ENCODE measurements at places on chromosomes 16 and 17.

DNA sequence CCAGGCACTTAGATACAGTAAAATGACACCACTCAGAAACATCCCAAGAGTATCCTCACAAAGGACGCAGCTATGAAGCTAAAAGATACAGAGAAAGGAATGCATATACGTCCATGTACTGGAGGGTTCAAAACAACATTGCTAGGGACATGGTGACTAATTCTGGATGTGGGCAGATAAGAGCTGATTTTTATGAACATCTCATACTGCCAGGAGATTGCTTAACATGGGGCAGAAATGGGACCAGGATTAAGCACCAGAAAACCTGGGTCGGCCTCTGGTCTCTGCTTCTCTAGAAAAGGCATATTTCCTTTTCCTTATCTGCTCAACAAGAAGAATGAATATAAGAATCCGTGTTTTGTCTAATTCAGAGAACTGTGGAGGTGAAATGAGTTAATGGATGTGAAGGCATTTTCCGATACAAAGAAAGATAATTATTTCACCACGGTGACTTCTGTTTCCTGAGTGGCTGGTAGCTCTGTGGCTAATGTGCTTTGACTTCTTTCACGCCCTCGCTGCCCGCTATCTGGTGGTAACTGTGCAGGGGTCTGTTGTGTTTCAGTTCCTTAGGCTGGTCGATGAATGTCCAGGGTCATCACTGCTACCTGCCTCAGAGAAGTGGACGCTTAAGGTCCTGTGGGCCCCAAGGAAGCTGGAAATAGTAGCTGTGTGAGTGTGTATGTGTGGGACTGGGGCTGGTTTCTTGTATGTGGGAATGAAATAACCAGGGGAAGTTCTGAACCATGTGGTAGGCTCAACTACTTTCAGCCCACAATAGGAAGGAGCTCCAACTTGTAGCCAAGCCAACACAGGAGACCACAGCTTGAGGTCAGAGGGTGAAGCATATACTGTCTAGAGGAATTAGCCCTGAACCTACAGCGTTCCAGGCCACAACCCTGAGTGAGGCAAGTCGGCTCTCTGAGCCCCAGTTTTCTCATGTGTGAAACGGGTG is 15.8 kb upstream of the CCL5 start:
- no peak for DNase-seq

- DNase-seq, result no peak
Measured at GRCh38 chr17:38873640-38874380, 4.0 kb downstream of the LASP1 start.

DNA sequence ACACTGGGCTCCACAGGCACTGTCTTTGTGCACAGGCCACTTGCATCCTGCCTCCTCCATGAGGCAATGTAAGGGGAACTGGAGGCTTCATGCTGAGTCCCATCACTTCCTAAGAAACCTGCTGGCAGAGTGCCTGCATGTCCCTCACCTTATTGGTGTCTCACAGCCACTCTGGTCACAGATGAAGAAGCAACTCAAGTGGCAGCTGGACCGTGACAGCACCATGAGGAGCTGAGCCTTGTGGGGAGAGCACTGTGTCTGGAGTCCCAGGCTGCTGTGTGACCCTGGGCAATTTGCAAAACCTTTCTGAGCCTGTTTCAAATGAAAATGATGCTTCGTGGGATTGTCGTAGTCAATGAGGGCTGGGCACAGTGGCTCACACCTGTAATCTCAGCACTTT is 19.5 kb downstream of the ANKRD40 start:
- no peak for DNase-seq

DNA sequence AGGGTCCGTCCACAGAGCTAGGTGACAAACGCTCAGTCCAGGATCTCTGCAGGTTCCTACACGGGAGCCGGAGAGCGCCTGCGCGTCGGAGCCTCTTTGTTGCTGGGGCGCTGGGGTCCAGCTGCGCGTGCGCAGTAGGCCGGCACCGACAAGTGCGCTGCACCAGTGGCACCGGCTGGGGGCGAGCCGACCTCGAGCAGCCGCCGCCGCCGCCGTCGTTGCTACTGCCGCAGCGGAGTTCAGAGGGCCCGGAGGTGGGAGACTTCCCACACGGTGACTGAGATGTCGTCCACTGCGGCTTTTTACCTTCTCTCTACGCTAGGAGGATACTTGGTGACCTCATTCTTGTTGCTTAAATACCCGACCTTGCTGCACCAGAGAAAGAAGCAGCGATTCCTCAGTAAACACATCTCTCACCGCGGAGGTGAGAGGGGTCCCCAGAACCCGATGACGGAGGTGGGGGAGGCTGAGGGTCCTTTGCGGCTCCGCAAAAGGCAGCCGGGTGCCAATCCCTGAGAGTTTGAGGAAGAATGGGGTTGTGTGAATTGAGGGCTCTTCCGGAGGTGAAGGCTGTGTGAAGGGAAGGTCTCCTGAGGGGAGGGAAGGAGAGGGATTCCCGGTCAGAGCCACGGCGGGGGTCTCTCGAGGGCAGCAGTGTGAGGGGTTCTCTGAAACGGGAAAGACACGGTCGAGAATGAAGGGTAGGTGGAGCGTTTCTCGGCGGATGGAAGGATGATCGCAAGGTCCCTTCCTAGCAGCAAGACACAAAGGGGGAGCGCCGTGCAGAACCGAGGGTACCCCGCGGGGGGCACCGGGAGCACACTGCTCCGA is at the start of gene GDPD1:
TSS of gene GDPD1 (plus strand) at position 184 of the 831 bp plus-strand sequence. CDS start at position 283, 99 bp downstream.
- peak; percentile 96 for DNase-seq

GRCh38 chr16:81786868-81787267 is 7.8 kb downstream of the PLCG2 start:
- no peak for DNase-seq

DNA sequence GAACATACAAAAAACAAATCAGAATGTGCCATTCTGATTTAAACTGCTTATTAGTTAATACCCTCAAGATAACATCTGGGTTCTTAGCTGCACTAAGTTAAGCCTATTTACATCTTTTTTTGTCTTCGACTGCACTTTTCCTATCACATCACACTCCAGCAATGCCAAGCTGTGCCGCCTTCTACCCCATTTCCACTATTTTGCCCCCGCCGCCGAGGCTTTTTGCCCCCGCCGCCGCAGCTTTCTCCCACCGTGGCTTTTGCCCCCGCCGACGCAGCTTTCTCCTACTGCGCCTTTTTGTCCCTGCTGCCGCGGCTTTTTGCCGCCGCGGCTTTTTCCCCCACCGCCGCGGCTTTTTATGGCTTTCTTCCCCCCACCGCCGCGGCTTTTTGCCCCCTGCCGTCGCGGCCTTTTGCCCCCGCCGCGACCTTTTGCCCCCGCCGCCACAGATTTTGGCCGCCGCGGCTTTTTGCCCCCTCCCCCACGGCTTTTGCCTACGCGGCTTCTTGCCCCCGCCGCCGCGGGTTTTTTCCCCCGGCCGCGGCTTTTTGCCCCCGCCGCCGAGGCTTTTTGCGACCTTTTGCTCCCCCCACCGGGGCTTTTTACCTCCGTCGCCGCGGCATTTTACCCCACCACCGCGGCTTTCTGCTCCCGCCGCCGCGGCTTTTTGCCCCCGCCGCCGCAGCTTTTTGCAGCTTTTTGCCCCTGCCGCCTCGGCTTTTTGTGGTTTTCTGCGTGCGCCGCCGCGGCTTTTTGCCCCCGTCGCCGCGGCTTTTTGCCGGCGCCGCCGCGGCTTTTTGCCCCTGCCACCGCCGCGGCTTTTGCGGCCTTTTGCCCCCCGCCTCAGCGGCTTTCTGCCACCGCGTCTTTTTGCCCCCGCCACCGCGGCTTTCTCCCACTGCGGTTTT is 331.4 kb upstream of the WSB1 start:
- DNase-seq, result no peak

DNA sequence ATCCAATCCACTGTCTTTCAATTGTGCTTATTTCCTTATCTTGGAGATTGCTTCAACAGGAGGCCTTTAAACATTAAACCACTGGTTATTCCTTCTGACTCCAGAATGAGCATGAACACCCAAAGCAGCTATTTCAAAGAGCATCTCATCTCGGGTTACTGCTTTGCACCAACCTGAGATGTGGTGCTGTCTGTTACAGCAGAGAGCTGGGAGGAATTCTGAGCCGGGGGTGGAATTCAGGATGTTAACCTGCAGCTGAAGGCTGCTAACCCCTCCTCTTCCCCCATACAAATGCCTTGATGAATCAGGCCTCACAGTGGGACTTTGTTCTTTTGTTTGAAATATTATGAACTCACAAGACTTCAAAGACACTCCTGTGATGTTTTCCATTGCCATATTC is 113.1 kb downstream of the SHISA9 start:
- DNase-seq, result no peak

DNA sequence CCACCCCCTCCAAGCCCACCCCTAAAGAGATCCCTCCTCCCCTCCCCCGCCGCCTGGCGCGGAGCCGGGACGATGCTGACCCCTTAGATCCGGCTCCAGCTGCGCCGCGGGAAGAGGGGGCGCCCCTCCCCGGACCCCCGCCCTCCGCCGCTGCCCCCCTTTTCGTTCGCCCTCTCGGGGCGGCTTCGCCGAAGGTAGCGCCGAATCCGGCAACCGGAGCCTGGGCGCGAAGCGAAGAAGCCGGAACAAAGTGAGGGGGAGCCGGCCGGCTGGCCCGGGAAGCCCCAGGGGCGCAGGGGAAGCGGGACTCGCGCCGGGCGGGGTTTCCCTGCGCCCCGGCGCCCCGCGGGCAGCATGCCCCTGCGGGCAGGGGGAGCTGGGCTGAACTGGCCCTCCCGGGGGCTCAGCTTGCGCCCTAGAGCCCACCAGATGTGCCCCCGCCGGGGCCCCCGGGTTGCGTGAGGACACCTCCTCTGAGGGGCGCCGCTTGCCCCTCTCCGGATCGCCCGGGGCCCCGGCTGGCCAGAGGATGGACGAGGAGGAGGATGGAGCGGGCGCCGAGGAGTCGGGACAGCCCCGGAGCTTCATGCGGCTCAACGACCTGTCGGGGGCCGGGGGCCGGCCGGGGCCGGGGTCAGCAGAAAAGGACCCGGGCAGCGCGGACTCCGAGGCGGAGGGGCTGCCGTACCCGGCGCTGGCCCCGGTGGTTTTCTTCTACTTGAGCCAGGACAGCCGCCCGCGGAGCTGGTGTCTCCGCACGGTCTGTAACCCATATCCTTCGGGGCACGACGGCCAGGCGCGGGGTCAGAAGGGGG is 623 bp downstream of the CACNA1G start:
- no peak for DNase-seq

GRCh38 chr16:28617874-28618273 is 8.0 kb upstream of the SULT1A1 start:
- DNase-seq, result no peak

- no peak for DNase-seq
Measured at GRCh38 chr17:41750862-41751261, 16.4 kb upstream of the HAP1 start.

DNA sequence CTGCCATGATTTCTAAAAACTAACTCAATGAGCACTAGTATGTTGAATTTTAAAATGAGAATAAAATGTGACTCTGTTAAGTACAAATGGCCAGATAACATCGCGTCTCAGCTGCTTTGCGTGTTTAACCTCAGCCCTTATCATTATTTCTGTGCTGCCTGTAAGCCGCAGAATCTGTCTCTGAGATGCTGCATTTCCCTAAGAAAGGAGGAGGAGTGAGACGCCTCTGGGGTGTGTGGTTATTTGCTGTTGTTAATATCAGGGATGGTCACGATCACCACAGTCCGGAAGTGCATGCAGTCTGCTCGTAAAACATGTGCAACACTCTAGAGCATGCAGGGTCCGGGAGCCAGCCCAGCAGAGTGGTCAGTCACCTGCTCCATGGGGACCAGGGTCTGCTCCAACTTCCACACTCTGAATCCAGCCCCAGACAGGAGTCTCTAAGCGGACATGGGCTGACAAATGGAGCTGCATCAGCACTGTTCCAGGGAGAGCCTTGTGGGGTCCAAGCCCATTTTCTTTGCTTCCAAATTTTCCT is 342.5 kb downstream of the MAF start:
- DNase-seq, result no peak

DNA sequence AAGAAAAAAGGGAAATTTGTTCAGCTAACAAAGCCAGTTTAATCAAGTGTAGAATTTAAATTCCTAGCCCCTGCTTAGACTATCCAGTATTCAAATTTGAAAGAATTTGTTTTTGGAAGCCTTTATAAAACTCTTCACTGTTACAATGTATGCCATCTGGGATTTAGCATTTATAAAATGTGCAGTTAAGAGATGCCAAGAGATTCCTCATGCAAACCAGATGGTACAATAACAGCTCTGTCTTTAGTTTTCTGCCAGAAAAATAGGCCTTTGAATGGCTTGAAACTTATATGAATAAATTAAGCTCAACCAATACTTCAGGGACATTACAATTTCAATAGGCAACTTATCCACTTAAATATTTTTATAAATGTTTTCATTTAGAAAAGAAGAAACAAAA is 6.8 kb upstream of the ANKS4B start:
- DNase-seq, result no peak

DNA sequence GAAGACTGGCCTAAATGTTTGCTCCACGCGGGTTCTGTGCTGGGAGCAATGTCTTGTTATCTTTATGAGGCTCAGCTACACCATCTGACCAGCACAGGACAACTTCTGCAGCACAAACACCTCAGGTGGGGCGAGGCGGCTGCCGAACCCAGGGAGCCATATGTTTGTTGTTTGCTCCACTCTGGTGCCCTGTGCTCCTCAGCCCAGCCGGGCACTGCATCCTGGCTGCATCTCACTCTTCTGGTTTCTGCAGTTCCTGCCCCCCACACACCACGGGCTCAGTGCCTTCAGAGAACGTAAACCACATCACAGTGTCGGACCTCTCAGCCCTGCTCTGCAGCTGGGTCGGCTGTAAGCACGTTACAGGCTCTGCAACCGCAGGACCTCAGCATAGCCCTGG is 32.4 kb downstream of the MXRA7 start:
- no peak for DNase-seq

DNA sequence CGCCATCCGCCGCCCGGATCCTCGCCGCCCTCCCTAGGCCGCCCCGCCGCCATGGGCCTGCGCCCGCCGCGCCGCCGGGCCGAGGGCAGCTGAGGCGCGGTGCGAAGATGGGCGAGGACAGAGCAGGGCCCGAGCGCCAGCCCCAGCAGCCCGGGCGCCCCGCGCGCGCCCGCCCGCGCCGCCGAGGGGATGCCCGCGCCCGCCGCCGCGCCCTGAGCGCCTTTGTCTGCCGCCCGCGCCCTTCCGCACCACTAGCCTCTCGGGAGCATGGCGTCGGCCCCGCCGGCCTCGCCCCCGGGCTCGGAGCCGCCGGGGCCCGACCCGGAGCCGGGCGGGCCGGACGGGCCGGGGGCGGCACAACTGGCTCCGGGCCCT is 278 bp downstream of the RAB11FIP3 start:
- DNase-seq, result no peak

DNA sequence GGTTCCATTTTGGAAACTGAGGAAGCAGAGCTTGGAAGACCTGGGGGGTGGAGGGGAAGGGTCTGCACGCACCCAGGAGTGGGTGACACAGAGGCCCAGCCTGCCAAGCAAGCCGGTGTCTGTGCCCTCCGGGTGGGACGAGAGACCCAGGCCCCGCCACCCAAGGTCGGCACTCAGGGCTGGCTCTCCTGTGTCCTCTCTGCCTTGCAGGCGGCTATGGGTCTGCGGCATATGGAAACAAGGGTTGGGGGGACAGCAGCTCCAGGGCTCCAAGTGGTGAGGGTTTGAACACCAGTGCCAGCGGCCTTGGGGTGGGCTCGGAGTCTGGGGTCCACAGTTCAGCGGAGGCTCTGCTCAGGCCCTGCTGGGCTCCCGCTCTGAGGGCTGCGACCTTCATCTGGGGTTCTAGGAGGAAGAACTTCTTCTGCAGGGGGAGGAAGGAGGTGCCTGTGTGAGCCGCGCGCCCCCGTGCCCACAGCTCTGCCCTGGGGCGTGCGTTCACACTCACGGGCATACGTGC is 4.6 kb upstream of the CD7 start:
- no peak for DNase-seq

- DNase-seq, result no peak
Measured at GRCh38 chr17:69367298-69367697, 40.4 kb upstream of the ABCA5 start.

GRCh38 chr17:44779211-44780025 is 20.6 kb downstream of the ADAM11 start:
- peak; percentile 73 for DNase-seq

GRCh38 chr17:33292981-33293867 is at the start of gene ASIC2:
ASIC2 (minus strand) TSS chr17:33293295.
- DNase-seq, result no peak

All from activated CD4-positive, alpha-beta T cell treated with anti-CD3 and anti-CD28 coated beads for 1 hour (primary cell).